ENCODE measurements at places on chromosomes 7 and 10.

GRCh38 chr10:70806841-70807240 is 8.9 kb upstream of the SGPL1 start:
- DNase-seq = no peak

- no peak for DNase-seq
Measured at GRCh38 chr10:12684784-12685183, 316.7 kb downstream of the CCDC3 start.

GRCh38 chr10:116014871-116015582 is 258.0 kb downstream of the GFRA1 start:
- DNase-seq = no peak

DNA sequence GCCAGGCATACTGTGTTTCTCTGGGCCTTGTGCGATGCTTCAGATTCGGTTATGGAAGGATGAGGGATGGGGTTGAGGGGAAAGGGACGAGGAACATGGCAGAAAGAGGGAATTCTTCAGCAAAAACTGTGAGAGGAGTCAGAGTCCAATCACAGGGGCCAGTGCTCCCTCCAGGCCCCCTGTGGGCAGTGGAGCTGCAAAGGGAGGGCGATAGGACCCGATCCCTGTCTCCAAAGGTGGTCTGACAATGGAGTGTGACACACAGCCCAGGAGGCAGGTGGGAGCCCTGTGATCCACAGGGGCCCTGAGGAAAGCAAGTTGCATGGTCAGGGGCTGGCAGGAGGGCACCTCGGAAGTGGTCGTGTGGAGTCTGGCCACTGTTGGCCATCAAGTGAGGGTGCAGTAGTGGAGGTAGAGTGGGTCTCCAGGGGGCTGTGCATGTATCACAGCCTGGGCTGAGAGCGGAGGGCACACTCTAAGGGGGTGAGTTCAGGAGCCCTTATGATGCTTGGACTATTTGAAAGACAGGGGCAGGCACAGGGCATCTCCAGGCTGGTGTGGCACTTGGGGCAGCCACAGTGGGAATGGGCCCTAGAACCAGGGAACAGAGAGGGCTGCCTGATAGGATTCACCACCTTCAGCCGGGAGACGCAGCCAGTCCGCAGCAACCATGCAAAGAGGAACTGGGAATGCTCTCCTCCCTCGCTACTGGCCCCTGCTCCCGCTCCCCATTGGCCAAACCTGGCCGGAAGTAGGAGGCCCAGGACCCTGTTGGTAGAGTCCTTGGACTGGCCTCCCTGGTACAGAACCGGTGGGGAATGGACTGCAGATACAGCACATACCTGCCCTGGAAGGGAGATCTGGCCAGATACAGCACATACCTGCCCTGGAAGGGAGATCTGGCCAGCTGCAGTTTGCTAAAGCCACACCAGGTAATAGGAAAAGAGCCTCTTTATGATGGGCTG is 115.9 kb downstream of the ADCY1 start:
- no peak for DNase-seq

DNA sequence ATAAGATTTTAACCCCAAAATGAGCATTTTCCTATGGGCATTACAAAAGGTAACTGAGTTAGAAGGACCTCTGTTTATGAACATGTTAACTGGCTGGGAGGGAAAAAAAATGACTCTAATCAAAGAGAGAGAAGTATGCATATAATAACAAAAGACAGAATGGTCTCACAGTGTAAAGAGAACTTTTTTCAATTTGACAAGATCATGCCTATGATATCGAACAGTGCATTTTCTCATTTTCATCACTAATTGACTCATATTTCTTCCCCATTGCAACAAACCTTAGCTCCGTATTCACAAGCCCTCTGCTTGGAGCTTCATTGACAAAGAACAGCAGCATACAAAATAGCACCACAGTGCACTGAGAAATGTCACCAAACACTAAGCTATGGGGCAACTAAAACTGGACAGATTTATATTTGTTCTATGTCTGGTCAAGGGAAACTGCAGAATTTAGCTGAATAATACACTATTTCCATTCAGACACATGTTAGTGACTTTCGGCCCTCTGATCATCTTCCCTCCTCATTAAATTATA is 45.6 kb downstream of the SMURF1 start:
- no peak for DNase-seq

GRCh38 chr10:58957517-58957916 is 218.9 kb upstream of the PHYHIPL start:
- no peak for DNase-seq

GRCh38 chr10:96038476-96039387 is 4.7 kb upstream of the CCNJ start:
- DNase-seq = no peak

GRCh38 chr7:30852308-30852684 is 59.4 kb upstream of the AQP1 start:
- no peak for DNase-seq

- DNase-seq = no peak
Measured at GRCh38 chr10:91002656-91003055, 81.8 kb upstream of the ANKRD1 start.

- DNase-seq = no peak
Measured at GRCh38 chr10:48770561-48771089, 86.0 kb downstream of the WDFY4 start.

DNA sequence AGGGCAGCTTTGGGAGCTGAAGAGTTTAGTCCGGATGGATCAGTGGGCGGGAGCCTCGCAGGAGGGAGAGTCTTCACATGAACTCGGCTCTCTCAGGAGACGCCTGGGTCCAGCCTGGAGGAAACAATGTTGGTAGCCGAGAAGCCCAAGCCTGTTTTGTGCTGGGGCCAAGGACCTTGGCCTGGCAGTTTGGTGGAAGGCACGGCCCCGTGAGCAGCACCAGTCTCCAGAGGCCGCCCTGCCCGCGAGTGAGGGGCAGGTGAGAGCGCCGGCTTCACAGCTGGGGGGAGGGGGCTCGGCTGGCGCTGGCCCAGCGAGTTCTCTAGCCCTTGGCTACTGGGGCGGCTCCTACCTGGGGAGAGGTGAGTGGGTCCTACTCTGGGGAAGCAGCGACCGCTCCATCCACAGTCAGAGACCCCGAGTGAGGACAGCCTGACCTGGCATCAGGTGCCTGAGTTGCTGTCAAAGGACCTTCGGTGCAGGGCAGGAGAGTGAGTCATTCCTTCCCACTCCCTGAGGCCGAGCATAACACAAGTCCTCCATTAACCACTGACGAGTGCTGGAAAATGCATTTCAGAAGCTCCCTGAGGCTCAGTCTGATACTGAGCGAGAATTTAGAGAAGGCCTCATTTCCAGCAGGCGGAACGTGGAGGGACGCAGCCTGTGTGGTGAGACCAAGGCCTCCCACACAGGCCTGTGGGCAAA is 89.3 kb upstream of the DIP2C start:
- no peak for DNase-seq

DNA sequence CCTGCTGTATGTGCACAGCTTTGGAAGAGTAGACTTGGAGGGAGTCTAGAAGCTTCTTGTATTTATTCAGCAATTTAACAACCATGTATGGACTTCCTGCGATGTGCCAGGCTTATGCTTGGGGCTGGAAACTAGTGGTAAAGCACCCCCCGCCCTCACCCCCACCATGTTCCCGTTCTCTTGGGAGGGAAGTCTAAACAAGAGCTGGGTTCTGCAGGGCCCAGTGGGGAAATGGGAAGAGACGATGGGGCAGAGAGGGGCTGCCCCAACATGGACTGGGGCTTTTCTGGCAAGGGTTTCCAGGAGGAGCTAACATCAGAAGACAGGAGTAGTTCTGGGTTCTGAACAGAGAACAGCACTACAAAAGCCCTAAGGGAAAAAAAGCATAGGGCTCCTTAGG is 8.0 kb downstream of the RASSF4 start:
- DNase-seq = no peak

DNA sequence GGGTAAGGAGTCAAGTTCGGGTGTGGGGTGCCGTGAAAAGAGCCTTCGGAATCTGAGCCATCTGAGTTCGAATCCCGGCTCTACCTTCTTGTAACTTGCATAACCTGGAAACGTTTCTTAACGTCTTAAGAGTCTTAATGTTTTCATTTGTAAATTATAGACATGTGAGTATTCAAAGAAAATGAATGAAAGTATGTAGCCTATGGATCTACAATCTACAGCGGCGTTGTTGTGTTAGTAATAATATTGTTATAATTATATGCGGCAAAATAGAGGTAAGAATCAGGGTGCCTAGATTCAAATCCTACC is 559 bp downstream of the VTI1A start:
- DNase-seq = no peak

- DNase-seq = no peak
Measured at GRCh38 chr10:48983648-48984351, 44.2 kb upstream of the LRRC18 start.

- DNase-seq = no peak
Measured at GRCh38 chr10:80066809-80067208, 11.7 kb upstream of the TMEM254 start.

DNA sequence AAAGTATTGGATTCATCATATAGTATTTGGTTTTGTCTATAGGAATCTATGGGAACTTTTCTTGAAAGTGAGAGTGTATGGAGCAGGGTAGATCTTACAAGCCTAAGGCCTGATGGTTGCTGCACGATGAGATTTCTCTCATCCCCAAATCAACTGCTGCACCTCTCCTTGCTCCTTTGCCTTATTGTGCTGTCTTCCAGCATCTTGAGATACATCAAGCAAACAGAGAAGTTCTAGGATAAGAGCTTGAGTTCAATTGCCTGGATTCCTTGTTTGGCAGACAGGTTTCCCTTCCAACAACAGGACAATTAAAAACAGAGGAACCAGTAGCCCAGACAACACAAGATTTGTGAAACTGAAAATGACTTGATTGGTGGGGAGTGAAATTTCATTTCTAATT is 56.6 kb downstream of the CPED1 start:
- no peak for DNase-seq

- no peak for DNase-seq
Measured at GRCh38 chr10:109418795-109419194, 504.5 kb downstream of the XPNPEP1 start.

DNA sequence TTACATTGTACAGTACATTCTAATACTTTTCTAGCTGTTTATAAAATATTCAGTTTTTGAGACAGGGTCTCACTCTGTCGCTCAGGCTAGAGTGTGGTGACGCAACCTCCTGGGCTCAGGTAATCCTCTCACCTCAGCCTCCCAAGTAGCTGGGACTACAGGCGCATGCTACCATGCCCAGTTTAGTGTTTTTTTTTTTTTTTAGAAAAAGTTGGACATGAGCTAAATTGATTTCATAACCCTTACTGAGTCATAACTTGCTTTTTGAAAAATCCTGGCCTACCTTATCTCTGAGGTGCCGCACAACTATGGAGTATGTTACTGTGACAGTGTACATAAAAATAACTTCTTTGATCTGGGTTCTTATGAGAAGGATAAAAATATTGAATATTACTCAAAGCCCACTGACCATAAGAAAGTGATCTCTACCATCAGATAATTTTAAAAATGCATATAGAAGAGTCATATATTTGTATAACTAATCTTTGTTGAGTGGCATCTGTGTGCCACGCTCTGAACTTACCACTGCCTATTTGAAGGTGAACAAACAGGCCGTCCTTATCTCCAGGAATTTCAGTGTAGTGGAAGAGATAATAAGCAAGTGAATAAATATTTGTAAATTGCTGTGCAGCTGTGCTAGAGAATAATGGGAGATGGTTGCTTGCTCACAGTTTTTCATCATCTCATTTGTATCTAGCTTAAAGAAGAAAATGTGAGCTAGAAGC is 73.2 kb downstream of the PPP1R9A start:
- no peak for DNase-seq

DNA sequence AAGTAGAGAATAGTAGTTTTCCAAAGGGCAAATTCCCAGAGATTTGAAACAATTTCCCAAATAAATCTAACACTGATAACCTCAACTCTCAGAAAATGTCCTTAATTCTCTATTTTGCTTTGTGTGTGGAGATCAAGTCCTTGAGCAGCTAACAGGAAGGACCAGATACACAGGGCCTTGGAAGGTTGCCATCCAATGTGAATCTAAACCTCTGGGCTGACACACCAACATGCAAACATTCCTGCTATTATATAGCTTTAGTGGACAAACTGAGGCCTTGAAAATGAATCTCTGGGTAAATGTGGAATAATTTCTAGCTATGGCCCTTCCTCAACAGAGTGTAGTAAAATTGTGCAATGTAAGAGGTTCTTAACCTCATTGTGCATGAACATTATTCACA is 44.1 kb upstream of the PARD3 start:
- peak; percentile 50 for DNase-seq

GRCh38 chr10:73968098-73968521 is 29.8 kb upstream of the VCL start:
- DNase-seq = no peak

DNA sequence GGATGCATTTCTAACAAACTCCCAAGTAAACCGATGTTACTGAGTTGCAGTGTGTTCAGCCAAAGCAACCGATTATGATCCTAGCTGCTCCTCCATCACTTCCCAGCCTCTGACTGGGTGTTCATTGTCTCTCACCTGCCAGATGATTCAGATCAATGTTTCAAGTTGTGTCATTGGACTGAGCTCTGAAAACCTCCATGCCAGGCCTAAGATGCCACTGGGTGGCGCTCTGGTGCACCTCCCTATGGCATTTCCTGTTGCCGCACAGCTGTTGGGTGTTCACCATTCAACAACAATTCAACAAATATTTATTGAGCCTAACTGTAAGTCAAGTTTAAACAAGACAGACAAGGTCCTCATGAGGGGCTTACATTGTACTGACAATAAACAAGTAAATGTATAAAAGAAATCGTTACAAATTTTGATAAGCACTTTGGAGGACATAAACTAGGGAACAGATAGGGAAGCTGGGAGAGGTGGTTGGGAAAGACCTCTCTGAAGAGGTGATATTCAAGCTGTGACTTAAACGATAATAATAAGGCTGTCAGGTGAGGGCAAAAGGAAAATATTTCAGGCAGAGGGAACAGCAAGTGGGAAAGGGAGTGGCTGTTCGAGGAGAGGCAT is 22.8 kb downstream of the RGR start:
- DNase-seq = no peak

- DNase-seq = no peak
Measured at GRCh38 chr10:68938117-68938516, 17.9 kb upstream of the DDX21 start.

- DNase-seq = no peak
Measured at GRCh38 chr10:112087953-112088456, 95.6 kb downstream of the GPAM start.

- no peak for DNase-seq
Measured at GRCh38 chr10:129440247-129440646, 26.8 kb upstream of the MGMT start.

All from prostate gland (tissue), 2 donors.